Left forelimb (tissue), 1 donor: ENCODE measurements at places on chromosomes 5 and 9.

GRCh38 chr5:174816858-174817257 lies 92.5 kb downstream of the MSX2 start:
- no peak for DNase-seq

GRCh38 chr9:74711341-74711740 lies 176.4 kb downstream of the TRPM6 start:
- no peak for DNase-seq

DNA sequence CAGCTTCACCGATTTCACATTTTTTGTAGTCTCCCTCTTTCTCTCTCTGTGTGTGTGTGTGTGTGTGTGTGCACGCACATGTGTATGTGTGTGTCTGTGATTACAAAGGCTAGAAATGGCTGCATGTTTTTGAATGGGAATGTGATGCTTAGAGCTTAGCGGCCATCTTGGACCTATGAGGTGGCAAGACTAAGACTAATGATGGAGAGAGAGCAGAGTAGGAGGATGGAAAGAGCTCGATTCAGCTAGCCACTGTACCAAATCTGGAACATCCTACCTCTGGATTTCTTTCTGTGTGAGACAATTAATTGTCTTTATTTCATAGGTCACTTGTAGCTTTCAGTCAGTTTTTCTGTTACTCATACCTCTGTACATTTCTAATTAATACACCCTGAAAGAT lies 205.1 kb downstream of the PCSK1 start:
- no peak for DNase-seq

- DNase-seq, result no peak
Observed at GRCh38 chr9:38141746-38142591, 72.9 kb upstream of the SHB start.

- no peak for DNase-seq
Observed at GRCh38 chr5:861442-862366, 10.9 kb upstream of the ZDHHC11 start.

GRCh38 chr5:138849439-138849838 lies 25.7 kb downstream of the LRRTM2 start:
- no peak for DNase-seq

DNA sequence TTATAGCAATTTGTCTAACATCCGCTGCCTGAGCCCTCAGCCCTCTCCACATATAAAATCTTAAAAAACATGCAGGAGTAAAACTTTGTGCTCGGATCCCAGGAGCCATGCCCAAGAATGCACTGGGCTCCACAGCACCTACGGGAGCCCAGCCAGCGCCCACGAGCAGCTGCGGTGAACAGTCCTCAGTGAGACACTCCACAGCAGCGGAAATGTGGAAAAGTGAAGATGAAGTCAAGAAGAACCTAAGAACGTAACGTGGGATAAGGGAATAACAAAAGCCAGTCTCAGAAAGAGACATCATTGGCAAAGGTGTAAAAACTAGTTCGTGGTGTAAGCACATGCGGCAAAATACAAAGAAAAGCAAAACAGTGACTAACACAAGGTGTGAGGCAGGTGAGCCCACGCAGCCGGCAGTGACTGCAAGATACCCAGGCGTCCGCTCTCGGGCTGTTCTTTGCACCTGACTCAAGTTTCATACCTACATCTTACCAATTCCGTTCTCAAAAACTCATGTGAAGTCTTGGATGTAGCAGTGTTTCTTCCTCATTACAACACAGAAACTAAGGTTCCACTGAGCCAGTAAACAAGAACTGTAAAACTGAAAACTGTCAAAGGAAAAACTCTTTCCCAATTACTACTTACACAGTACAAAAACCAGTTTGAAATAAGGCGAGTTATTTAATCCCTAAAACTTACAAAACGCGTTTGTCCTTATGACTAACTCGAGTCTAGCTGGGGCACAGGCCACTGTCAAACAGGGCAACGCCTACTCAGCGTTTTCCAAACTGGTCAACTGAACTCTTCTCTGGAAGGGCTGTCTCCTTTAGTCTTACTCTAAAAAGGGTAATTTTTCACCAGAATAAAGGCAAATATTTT lies 1.7 kb downstream of the CAMSAP1 start:
- peak; percentile 22 for DNase-seq

DNA sequence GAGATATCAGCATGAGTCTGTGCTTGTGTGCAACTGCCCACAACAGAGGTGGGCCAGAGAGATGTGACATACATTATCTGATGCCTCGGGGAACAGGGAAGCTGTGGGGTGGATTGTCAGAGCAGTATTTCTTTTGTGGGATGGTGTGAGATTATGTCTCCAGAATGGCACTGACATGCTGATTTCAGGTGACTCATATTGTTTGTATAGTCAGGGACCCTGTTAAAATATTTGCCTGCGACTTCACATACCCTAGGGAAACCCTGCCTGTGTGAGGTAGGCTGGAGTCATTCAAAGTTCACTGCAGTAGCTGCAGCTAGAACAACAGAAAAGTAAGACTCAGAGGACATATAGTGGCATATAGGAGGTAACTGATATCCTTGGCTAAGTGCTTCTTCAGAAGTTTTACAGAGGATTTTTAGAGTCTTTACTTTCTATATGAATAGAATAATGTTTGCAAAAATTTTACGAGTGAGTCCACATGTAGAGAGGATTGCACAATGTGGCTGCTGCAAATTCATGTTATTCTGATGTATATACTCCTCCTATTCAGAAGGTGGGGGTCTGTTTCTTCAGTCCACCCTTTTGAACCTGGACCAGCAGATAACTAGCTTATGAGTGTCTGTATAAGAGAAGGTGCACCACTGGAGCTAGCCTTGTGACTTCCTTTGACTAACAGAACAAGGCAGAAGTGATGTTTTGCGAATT lies 89.3 kb downstream of the MACIR start:
- DNase-seq, result no peak

DNA sequence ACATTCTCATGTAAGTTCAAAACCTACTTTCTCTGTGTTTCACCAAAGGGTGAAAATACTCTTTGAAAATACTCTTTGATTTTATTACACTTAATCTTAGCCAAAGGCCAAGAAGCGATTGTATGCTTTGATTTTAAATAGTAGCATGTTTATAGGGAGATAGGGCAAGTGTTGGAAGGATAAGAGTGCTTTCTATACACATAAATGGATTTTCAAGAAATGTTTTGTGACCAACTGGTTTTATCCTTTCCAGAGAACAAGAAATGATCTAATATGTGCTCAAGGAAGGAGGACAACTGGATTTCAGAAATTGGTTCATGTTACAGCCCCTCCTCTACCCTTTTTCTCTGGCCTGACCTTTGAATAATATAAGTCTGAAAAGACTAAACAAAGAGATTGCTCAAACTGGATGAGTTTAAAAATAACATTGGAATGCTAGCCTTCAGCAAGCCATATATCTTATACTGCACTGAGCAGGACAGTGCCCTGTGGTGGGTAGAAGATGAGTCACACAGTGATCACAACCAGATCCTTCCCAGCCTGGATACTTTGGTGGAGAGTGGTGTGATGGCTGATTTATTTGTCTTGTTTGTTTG lies 13.1 kb downstream of the PALM2AKAP2 start:
- DNase-seq, result no peak
